Activated naive CD8-positive, alpha-beta T cell treated with anti-CD3 and anti-CD28 coated beads, Interleukin-2, amount 50 U/mL, for 24 hours (primary cell): ENCODE measurements at places on chromosomes 1 and 21.

DNA sequence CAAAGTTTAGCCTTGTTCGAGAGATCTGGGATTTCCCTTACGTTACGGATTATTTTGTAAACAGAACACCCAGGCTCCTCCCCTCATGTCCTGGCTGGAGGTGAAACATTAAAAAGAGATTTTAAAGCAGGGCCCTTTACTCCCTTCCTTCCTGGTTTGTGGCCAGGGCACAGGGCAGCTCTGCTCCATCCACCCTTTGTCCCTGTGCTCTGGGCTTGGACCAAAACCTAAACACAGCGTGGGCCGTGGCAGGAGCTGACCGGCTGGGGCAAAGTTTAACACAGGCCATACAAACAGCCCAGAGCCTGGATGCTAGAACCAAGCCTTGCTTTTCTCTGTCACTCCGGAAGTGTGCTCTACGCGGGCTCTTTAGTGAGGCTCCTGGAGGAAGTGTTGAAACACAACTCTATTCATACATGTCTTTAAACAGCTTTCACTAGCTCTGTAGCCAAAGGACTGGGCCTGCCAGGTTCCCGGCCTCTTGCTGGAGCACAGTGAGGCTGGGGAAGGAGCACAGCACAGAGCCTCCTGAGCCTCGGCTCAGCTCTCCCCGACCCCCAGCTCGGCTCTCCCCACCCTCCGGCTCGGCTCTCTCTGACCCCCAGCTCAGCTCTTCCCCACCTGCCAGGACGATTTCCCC, 84.7 kb downstream of the PDE9A start:
- peak; percentile 41 for DNase-seq

DNA sequence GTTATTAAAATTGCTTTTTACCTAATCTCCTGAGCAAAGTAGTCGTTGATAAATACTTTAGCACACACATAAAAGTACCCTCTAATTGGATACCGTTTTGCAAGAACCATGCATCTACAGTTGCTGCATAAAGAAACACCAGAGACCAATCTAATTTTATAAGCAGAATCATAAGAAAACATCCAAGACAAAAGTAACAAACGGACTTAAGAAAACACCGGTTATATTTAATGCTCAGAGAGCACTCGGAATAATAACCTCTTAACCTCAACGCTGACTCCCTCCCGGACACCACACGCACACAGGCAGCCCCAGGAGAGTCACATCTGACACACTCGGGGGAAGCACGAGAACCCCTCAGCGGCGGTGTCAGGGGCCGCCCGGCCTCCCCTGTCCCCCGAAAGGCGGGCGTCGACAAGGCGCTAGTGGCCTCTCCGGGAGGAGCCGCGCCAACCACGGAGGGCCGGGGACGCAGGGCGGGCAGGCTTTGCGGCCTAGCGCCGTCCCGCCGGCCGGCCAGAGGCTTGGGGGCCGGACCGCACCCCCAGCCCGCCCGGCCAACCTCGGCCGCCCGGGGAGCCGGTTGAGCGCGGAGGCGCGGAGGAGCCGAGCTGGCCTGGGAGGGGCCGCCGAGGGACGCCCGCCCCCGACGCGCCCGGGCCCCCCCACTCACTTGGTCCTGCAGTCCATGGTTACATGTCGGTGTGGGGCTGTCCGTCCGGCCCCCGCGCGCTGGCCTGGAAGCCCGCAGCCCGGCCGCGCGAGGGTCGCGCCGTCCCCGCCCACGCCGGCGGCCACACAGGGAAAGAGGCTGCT, 606 bp downstream of the DENND1B start:
- DNase-seq, result peak; percentile 66

- no peak for DNase-seq
Measured at GRCh38 chr21:46021398-46021797, 39.8 kb downstream of the COL6A1 start.

DNA sequence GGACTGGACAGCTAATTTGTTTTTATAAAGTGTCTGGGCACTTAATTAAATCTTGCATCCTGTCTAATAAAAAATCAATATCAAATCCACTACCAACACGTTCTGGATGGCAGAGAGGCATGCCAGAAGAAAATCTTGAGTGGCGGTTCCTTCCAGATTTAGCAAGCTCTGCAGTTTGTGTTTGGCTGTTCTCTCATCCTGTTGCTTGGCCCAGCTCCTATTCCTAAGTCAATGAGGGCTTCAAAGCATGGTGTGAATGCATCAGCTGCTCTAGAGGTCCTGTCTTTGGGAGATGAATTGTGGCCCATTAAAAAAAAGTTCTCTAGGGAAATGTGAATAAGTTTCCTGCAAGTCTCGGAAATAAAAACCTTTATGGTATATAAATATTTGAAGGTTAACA, 90.3 kb downstream of the DISC1 start:
- DNase-seq, result no peak

DNA sequence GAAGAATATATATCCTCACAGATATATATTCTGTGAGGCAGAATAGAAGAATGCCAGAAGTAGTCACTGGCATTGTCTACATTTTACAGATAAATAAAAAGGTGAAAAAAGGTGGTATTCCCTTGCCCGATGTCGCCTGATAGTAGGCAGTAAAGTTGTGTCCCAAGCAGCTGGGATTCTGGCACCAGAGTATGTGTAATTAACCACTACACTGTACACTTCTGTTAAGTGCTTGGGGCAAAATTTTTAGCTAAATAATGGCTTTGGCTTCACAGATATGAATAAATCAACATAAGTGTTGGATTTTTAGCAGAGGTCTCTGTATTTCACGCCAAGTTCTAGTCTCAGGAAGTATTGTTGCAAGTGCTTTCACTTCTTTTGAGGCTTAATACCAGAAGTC, 13.3 kb upstream of the CASQ2 start:
- no peak for DNase-seq

- DNase-seq, result no peak
Measured at GRCh38 chr1:165698761-165699052, 345 bp upstream of the ALDH9A1 start.

DNA sequence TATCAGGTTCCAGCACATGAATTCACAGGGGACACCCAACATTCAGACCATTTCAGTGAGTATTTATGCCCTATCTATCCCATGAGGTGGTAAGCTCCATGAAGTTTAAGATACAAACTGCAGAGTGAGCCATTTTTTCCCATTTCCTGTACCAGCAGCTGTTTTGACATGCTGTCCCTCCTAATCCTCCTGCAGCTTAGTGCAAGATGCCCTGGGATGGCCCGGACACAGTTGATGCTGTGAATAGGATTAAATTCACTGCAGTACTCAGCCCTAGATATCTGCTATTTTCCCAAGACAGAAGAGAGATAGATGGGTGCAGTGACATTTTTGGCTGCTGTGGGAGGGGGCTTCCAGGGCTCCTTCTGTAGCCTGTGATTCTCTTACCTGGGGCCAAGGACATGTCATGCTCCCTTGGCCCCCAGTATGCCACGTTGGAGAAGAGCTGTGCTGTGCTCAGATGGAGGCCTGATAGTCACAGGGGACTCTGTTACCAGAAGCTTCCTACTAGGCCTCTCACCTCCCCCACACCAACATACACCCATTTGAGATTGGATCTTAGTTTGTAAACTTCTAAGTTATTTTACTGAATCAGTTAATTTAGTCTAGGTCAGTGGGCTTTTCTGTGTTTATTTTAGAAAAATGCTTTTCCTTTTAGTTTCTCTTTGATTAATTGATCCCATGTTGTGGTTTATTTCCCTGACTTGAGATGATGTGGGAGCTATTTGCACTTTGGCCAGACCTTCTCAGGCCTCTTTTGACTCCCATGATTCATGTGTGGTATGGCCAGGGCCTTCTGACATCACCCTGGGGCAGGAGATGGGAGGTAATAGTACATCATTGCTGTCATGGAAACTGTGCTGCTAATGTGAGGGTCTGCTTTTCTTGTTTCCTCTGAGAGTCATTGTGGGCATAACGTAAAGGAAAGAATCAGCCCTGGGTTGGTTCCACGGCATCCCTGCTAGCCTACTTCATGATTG, 92.6 kb downstream of the ST3GAL3 start:
- peak; percentile 9 for DNase-seq

DNA sequence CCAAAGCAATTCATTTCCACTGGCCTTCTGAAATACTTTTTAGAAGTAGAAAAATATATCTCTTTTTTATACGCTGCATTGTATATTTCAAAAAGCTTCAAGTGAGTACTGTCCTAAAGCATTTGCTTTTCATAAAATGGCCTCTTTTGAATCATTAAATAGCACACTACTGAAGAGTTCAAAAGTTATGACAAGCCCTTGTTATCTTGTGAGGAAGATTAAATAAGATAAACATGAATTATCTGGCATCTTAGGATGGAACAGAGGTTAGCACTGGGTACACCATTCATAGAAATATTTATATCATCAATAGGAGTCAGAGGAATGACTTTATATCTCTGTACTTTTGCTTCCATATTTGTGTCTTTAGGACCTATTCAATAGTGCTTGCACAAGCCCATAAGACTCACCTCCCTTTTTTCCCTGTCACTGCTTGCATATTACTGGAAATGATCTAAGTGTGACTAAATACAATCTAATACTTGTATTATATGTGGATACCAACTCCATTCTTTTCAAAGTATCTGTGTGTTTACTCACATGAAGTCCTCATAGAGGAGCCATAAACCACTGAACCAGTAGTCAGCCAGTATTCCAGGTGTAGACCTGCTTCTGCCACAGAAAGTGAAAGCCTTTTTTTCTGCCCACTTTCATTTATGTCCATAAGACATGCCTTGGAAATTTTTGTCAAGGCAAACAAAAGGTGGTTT, 274.2 kb upstream of the C1orf105 start:
- DNase-seq, result no peak

- no peak for DNase-seq
Measured at GRCh38 chr1:241611063-241611462, 29.1 kb downstream of the CHML start.

- DNase-seq, result peak; percentile 67
Measured at GRCh38 chr1:39105061-39105840, 79.1 kb downstream of the NDUFS5 start.

- no peak for DNase-seq
Measured at GRCh38 chr1:22128392-22128791, 14.5 kb downstream of the WNT4 start.

DNA sequence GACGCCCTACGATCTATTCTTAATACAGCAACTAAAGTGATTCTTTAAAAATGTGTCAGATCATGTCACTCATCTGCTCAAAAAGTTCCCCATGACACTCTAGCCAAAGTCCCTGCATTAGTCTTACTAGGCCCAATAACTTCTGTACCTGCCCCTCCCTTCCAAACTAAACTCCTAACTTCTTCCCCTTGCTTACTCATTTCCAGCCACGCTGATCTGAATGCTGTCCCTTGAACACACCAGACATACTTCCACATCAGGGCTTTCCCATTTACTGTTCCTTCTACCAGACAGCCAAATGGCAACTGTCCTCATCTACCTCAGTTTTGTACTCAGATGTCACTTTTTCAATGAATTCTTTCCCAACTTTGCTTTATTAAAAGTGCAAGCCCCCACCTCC, 1.2 kb downstream of the PPT1 start:
- DNase-seq, result no peak
